ENCODE measurements at places on chromosomes 3 and 15. TPM values are rescaled to one million over a fixed set of nuclear protein-coding genes. Genes with fewer than 3 reads are reported as not detected.

- peak overlapping the region; percentile 67 for H3K27ac ChIP-seq
- no peaks in the 10 kb centered on the region for H3K27me3 ChIP-seq
- peaks cover 5% of the 10 kb centered on the region for H3K36me3 ChIP-seq
- H3K4me1 ChIP-seq = peaks cover 35% of the 10 kb centered on the region
Observed at GRCh38 chr3:64267721-64268604, 42.7 kb upstream of the PRICKLE2 start.

Gene CNBP
- total RNA-seq = 194 TPM

Gene SI
- total RNA-seq = 2.0 TPM

DNA sequence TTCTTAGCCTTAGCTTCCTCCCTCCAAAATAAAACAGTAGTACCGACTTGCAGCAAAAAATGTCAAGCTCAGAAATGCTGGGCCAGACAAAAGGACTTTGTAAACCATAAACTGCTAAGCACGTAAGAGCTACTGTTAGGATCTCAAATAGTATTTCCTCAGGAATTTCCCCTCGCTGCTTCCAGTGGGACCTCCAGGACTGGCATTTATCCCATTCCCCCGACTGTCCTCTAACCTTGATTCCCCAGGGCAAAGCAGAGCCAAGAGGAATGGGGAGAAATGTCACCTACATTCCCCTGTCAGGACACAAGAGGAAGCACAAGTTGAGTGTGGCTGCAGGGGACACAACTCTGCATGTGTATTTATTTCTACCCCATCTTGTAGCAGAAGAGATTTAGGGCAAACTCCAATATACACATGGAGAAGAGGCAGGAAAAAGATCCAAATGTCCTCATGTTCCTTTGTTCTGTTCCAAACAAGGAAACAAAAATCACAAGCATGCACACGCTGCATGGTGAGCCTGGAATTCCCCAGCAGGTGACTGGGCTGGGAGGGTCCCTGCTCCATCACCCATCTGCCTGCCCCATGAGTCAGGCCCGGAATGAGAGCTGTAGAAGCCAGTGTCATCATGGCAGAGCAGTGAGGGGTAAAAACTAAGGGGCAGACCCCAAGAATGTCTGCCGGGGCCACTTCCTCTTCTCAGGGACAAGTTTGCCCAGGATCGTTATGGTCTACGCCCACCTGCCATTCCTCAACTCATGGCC is 4.2 kb downstream of the STOML1 start:
- no peak for DNase-seq
- H3K27me3 ChIP-seq = no peaks in the 10 kb centered on the region
- no peak overlapping the region for H3K27ac ChIP-seq
- H3K4me3 ChIP-seq = no peak overlapping the region

DNA sequence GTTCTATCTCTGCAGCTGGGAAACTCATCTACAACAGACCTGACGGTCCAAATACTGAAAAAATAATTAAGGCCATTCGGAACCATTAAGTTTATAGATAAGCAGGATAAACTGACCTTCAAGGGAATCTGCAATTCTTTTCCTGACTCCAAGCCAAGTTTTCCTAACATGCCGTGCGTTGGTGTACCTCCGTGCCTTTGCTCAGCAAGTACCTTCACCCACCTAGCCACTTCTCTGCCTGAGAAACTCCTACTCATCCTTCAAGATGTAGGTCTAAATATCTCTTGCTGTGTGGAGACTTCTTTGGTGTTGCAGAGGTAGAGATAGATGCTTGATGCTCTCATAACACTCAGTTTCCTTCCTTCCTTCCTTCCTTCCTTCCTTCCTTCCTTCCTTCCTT is 24.2 kb upstream of the BNC1 start:
- no peak overlapping the region for H3K4me3 ChIP-seq
- peaks cover 1% of the 10 kb centered on the region for H3K36me3 ChIP-seq
- H3K27ac ChIP-seq = no peak overlapping the region
- no peaks in the 10 kb centered on the region for H3K27me3 ChIP-seq
- no peak for DNase-seq
- H3K4me1 ChIP-seq = peaks cover 35% of the 10 kb centered on the region

Gene CASR
- total RNA-seq = 2.5 TPM

- DNase-seq = no peak
- peak overlapping the region; percentile 9 for H3K27ac ChIP-seq
- H3K4me3 ChIP-seq = no peak overlapping the region
- peaks cover 36% of the 10 kb centered on the region for H3K36me3 ChIP-seq
- H3K4me1 ChIP-seq = peaks cover 10% of the 10 kb centered on the region
- H3K27me3 ChIP-seq = no peaks in the 10 kb centered on the region
Observed at GRCh38 chr15:29736744-29737020, 85.6 kb downstream of the TJP1 start.

GRCh38 chr3:113548501-113548900 is 16.1 kb downstream of the SIDT1 start:
- no peaks in the 10 kb centered on the region for H3K36me3 ChIP-seq
- H3K27ac ChIP-seq = no peak overlapping the region
- peaks cover 3% of the 10 kb centered on the region for H3K4me1 ChIP-seq
- no peaks in the 10 kb centered on the region for H3K27me3 ChIP-seq
- H3K4me3 ChIP-seq = no peak overlapping the region

DNA sequence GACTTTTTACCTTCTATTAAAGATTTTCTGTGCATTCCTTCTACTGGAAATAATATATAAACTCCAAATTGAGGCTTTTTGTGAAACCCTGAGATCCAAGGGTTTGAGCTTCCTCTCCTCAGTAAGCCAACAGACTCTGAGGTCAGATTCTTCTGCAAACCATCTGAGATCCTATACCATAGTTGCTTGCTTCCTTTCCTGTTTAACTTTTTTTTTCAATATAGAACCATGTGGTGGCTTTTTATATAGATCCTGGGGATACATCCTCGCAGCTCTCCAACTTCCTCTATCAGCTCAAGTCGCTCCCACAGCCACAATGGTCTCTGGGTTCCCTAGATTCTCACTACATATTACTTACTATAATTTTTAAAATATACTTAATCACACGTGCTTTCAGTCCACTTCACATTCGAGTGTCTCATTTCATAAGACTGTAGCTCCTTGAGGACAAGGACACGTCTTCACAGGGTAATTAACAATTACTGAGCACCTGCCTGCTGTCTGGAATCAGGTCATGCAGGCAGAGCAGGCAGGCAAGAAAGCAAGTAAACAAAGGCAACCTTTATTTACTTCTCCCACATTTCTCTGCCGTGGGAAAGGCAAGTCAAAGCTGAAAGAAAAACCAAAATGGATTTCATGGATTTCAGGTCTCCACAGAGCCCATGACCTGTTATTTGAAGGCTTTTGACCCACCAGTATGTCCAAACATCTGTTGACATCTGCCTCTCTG is 941.5 kb downstream of the FHIT start:
- H3K36me3 ChIP-seq = no peaks in the 10 kb centered on the region
- H3K4me3 ChIP-seq = no peak overlapping the region
- no peaks in the 10 kb centered on the region for H3K27me3 ChIP-seq
- peaks cover 62% of the 10 kb centered on the region for H3K4me1 ChIP-seq
- DNase-seq = no peak
- H3K27ac ChIP-seq = peak overlapping the region; percentile 47

Gene ZNF620
- total RNA-seq = 26.2 TPM

DNA sequence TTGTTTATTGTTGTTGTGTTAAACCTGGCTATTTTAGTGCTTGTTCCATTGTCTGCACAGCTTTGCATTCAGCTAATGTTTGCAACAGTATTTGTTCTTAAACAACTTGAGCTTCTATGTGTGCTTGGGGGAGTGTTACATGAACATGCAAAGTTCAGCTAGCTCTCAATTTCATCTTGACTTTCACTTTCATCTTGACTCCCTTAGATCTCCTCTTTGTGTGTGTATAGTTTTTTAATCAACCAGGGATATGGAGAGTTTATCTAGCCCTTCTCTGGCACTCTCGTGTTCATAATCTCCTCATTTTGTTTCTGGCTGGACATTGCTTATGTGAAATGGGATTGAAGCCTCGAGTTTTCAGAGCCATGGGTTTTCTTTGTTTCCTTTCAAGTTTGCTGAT is 212.4 kb upstream of the ZBTB20 start:
- H3K4me1 ChIP-seq = no peaks in the 10 kb centered on the region
- no peak for DNase-seq
- no peaks in the 10 kb centered on the region for H3K27me3 ChIP-seq

- peaks cover 50% of the 10 kb centered on the region for H3K27me3 ChIP-seq
- H3K27ac ChIP-seq = no peak overlapping the region
- no peaks in the 10 kb centered on the region for H3K4me1 ChIP-seq
- no peak for DNase-seq
- no peak overlapping the region for H3K4me3 ChIP-seq
- H3K36me3 ChIP-seq = no peaks in the 10 kb centered on the region
Observed at GRCh38 chr15:74709011-74709410, 13.2 kb upstream of the EDC3 start.

GRCh38 chr3:55013145-55013925 is 85.5 kb upstream of the LRTM1 start:
- DNase-seq = no peak
- no peak overlapping the region for H3K27ac ChIP-seq
- H3K4me3 ChIP-seq = no peak overlapping the region
- no peaks in the 10 kb centered on the region for H3K36me3 ChIP-seq
- no peaks in the 10 kb centered on the region for H3K4me1 ChIP-seq

DNA sequence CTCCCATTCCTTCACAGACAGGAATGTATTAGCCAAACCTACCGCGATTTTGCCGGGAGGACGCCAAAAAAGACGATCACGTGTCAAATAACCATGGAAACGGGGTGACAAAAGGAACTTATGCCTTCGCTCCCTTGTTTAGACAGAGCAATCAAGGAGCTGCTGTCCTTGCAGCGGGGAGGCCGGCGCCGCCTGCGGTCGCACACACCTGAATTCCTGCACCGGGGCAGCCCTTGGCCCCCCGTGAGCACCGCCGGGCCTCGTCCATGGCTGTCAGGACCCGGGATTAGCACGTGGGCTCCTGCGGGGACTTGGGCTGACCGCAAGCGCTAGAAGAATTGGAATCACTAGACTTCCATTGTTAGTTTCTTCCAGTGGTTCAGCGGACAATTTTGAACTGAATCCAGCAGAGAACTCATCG is 193.1 kb downstream of the SHQ1 start:
- no peaks in the 10 kb centered on the region for H3K36me3 ChIP-seq
- peak; percentile 17 for DNase-seq
- no peaks in the 10 kb centered on the region for H3K27me3 ChIP-seq
- peak overlapping the region; percentile 60 for H3K27ac ChIP-seq
- H3K4me1 ChIP-seq = peaks cover 2% of the 10 kb centered on the region

- H3K4me1 ChIP-seq = no peaks in the 10 kb centered on the region
- H3K36me3 ChIP-seq = no peaks in the 10 kb centered on the region
- H3K4me3 ChIP-seq = no peak overlapping the region
- H3K27ac ChIP-seq = peak overlapping the region; percentile 51
- no peaks in the 10 kb centered on the region for H3K27me3 ChIP-seq
Observed at GRCh38 chr3:104460477-104461406, 906.0 kb upstream of the ALCAM start.

DNA sequence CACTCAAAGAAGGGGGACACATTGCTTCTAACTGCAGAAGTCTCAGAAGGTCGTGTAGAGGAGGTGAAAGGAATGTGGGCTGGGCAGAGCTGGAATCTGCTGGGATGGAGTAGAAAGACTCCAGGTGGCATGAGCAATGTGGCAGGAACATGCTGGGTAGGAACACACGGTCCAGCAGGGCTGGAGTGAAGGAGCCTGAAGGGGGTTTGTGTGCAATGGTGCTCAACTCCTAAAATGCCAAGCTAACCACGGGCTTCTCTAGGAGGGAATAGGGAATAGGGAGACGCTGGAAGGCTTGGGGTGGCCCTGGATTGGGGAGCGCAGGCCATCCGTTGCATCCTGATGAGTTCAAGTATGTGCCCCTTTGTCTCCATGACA is 253.8 kb downstream of the FAM43A start:
- no peak overlapping the region for H3K4me3 ChIP-seq
- no peak overlapping the region for H3K27ac ChIP-seq
- no peaks in the 10 kb centered on the region for H3K4me1 ChIP-seq

Gene TPRA1
- 24.4 TPM for total RNA-seq

GRCh38 chr15:70589221-70589620 is 174.1 kb downstream of the UACA start:
- peak overlapping the region; percentile 84 for H3K27ac ChIP-seq
- peaks cover 23% of the 10 kb centered on the region for H3K27me3 ChIP-seq
- H3K4me1 ChIP-seq = peaks cover 5% of the 10 kb centered on the region
- no peak overlapping the region for H3K4me3 ChIP-seq

Gene TMOD3
- 37.4 TPM for total RNA-seq

DNA sequence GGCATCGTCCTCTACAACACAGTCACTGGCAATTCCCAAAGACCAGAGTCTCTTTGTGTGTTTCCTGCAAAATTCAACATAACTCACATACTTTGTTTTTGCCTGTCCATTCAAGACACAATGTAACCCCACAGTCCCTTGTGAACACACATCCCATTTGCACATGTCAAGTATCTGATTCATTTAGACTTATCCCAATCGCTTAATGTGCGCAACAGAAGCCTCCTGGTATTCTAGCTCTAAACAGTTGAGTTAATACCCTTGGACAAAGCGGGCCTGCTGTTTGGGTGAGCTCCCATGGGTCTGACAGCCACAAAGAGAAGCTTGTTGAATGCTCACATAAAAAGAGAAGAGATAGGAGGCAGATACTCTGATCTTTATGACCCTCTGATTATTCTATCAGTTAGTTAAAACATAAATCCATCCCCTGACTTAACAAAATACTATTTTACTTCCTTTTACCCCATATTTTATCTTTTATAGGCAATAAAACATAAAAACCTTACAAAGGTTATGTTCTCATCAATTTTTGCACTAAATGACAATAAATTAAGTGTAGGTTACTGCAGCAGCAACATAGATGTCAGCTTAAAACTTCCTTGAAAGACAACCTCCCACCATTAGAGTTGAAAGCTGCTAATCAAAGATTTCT is 79.4 kb downstream of the ANXA2 start:
- H3K4me3 ChIP-seq = no peak overlapping the region
- H3K4me1 ChIP-seq = no peaks in the 10 kb centered on the region
- no peak overlapping the region for H3K27ac ChIP-seq
- peaks cover 12% of the 10 kb centered on the region for H3K27me3 ChIP-seq

Gene UPK1B
- 8.3 TPM for total RNA-seq

- H3K27me3 ChIP-seq = no peaks in the 10 kb centered on the region
- no peak overlapping the region for H3K4me3 ChIP-seq
- H3K36me3 ChIP-seq = peaks cover 6% of the 10 kb centered on the region
- no peak overlapping the region for H3K27ac ChIP-seq
Observed at GRCh38 chr15:57649138-57649537, 57.4 kb upstream of the POLR2M start.

- no peaks in the 10 kb centered on the region for H3K36me3 ChIP-seq
- H3K4me3 ChIP-seq = no peak overlapping the region
- no peaks in the 10 kb centered on the region for H3K27me3 ChIP-seq
- no peak overlapping the region for H3K27ac ChIP-seq
Observed at GRCh38 chr3:6577584-6577983, 283.3 kb upstream of the GRM7 start.

- H3K4me3 ChIP-seq = no peak overlapping the region
- no peak overlapping the region for H3K27ac ChIP-seq
- no peaks in the 10 kb centered on the region for H3K27me3 ChIP-seq
- peaks cover 11% of the 10 kb centered on the region for H3K4me1 ChIP-seq
- no peak for DNase-seq
Observed at GRCh38 chr3:111652492-111653180, 57.5 kb upstream of the ZBED2 start.

DNA sequence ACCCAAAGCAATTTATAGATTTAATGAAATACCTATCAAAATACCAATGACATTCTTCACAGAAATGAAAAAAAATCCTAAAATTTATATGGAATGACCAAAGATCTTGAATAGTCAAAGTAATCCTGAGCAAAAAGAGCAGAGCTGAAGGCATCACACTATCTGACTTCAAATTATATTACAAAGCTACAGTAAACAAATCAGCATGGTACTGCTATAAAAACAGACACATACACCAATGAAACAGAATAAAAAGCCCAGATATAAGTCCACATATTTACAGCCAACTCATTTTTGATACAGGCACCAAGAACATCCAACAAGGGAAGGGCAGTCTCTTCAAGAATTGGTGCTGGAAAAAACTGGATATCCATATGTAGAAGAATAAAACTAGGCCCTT is 54.9 kb upstream of the TMEM158 start:
- H3K4me1 ChIP-seq = no peaks in the 10 kb centered on the region
- H3K4me3 ChIP-seq = no peak overlapping the region
- no peaks in the 10 kb centered on the region for H3K36me3 ChIP-seq
- no peak overlapping the region for H3K27ac ChIP-seq
- DNase-seq = no peak
